Fibroblast of villous mesenchyme (primary cell): ENCODE measurements at places on chromosomes 13 and 19.
A peak's percentile ranks its signal among the peaks of the same experiment; 100 is the strongest.

GRCh38 chr13:35926859-35927530 is 204.2 kb downstream of the DCLK1 start:
- DNase-seq = peak; percentile 79

- DNase-seq = no peak
Measured at GRCh38 chr19:14768001-14768400, 10.4 kb downstream of the ADGRE2 start.

GRCh38 chr19:16327911-16328823 is 3.5 kb downstream of the KLF2 start:
- DNase-seq = peak; percentile 98

DNA sequence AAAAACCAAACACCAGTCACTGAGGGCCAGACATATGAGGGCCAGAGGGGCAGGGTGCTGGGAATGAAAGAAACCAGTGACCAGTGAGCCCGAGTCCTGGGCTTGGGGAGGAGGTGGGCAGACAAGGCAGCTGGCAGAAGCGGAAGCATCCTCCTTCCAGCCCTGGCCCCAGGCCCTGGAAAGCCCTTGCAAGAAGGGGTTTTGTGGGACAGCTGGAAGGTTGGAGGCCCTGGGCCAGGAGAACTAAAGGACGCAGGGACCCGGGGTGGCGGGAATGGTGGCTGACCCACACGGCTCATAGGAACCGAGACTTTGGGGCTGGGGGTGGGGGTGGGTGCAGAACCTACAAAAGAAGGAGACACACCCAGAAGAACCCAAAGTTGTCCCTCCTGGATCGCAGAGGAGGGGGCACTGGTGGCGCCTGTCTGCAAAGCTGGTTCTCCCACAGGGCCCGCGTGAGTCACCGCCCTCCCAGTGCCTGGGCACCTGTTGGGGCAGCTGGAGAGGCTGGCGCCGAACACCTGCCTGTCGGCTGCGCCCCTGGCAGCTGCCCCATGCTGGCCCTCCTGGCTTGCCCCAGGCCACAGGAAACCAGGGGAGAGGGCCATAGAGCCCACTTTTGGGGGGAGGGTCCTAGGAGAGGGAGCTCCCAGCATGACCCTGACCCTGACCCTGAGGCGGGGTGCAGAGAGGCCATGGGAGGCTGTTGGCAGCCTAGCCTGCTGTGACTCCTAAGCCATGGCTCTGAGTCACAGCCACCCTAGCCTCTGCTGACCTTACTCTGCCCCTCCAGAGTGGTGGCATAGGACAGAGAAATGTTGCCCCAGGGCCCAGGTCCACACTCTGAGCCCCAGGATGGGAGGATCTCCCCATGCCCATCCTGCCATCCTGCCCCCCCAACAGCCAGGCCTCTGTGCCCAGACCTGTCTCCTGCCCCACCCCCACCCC is 802 bp downstream of the DMPK start:
- DNase-seq = peak; percentile 21

DNA sequence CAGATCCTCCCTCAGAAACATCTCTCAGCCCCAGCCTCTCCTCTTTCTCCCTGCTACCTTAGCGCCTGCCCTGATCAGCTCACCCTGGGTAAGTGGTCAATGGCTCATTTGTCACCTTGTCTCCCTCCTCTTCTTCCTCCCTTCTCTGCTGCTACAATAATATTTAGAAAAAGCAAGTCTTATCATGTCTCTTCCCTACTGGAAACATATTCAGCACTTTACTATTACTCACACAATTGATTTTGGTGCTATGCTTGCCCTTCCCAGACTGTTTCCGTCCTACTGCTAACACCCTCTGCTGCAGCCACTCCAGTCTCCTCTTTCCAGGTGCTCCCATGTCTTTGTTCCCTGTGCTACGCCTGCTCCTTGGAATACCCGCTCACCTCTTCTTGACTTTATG is 35.8 kb downstream of the ESD start:
- no peak for DNase-seq

DNA sequence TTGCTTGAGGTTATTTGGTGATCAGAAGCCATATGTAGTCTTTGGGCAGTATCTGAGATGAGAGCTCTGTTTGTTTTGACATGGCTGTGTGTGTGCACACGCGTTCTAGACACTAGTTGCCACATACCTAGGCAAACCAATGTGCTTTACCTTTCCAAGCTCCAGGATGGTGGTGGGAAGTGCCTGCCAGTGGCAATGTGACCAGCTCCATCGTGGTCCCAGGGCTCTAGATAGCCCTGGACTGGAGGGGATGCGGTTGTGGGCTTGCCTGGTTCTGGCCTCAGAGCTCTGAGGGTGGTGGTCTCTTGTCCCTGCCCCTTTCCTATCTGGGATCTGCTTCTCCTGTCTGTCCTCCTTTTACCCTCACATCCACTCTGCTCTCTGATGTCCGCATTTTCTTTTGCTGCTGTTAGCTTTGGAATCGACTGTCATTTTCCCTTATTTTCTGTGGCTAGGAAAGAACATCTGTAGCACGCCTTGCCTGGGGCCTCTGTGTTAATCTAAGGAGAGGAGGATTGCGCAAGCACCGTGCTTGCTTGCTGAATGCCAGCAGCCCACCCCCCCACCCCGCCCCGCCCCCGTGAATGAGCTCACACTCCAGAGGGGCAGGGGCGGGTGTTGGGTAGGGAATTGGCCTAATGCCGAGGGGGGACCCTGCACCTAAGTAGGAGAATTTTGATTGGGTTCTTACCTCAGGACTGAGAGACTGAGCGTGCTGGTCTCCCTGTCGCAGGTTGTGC is 89.5 kb downstream of the ARHGEF7 start:
- DNase-seq = peak; percentile 89

DNA sequence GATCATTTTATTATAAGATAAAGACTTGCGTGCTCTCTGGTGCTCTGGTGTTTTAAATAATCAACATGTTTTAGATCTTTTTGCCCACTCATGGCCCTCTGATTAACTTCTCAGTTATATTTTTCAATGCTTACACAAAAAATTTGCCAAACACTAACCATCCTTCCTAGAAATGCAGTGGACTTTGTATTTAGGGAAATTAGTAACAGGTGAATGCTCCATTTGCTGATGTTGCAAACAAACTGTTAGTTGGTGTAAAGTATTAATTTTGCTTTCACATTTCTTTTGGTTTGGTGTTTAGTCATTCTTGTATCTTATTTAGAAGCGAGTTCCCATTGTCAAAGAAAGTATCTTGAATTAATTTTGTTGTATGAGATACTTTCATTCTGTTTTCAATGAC is 2.7 kb downstream of the KL start:
- no peak for DNase-seq

DNA sequence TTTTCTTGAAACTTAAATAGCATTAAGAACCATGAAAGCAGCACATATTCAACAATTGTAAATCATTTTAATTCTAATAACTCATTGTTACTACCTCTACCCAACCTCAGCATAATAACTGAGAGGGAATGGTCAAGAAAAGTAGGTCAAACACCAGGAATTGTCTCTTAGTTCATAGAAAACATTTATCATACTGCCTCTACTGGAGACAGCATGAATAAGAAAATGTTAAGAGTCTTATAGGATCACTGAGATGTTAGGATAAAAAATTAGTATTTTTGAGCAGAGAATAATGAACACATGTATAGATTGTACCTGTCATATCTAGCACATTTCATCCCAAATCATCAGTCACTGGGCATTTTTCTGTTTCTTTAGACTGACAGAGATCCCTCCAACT is 515.3 kb downstream of the PCDH9 start:
- no peak for DNase-seq

DNA sequence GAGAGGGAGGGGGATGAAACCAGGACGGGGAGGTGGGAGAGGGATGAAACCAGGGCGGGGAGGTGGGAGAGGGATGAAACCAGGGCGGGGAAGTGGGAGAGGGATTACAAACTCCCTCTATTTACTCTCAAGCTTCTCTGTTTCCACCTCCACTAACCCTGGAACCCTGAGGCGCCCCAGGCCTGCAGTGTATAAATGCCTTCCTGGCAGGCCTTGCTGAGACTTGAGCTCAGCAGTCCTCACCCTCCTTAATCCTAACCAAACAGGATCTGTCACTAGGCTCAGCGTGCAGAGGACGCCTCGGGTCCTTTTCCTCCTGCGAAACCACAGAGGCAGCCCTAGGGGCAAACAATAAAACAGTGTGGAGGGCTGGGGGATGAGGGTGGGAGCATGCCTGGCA is 32.1 kb upstream of the OR1M1 start:
- no peak for DNase-seq

GRCh38 chr13:52786766-52787165 is 47.1 kb upstream of the CNMD start:
- DNase-seq = no peak

DNA sequence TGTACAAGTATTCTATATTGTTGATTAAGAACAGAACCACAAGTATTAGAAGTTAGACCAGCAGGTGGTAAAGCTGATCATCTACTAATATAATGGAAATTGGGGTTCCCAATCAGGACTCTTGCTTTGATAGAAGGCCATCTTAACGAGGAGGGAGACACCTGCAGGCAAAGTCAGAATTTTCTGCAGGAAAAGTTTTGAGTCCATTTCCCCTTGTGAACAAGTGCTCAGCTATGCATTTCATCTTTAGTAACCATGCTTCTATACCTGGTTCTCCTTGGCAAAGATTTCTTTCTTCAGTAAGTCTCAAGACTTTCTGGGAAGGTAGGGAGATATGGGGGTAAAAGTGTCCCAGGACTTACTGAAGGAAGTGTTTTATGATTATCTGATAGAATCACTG is 36.1 kb upstream of the USPL1 start:
- DNase-seq = peak; percentile 40

- no peak for DNase-seq
Measured at GRCh38 chr13:30479154-30479882, 13.6 kb upstream of the HMGB1 start.

GRCh38 chr13:36154567-36155291 is 23.5 kb upstream of the DCLK1 start:
- DNase-seq = no peak

DNA sequence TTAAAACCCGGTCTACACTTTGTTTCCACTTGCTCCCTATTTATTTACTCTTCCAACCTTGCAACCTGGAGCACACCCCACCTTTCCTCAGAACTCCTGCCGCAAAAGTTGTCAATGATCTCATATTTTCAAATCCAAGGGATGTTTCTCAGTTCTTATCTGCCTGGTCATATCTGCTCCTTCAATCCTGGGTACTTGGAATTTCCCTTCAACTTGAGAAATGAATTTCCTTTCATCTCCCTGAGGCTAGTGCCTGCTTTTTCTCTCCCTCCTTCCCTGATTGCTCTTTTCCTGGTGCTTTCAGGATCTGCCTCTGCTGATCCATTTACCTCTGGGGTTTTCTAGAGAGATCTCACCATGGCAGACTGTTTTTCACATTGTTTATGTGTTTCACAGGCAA is 154.8 kb upstream of the IRS2 start:
- DNase-seq = no peak

GRCh38 chr13:97521726-97522125 is 87.8 kb downstream of the RAP2A start:
- DNase-seq = no peak

DNA sequence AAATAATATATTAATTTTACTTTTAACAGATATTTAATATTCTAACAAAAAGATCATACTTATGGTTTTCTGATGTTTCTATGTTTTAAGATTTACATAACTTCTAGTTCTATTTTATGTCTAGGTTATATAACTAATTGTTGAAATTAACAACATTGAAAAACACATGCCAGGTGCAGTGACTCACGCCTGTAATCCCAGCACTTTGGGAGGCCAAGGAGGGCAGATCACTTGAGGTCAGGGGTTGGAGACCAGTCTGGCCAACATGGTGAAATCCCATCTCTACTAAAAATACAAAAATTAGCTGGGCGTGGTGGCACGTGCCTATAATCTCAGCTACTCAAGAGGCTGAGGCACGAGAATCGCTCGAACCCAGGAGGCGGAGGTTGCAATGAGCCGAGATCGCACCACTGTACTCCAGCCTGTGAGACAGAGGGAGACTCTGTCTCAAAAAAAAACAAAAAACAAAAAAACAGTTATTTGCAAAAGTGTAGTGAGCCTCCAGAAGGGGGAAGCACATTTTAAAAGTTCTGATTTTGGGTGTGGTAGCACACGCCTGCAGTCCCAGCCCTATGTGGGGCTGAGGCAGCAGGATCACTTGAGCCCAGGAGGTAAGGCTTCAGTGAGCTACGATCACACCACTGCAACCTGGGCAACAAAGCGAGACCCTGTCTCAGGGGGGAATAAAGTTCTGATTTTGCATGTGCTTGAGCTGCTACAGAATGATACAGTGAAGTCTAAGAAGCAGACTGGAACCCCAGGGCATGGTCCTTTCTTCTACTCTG is 18.7 kb downstream of the MIPEP start:
- no peak for DNase-seq

GRCh38 chr13:20351281-20352022 is 119.3 kb upstream of the GJB6 start:
- peak; percentile 87 for DNase-seq

GRCh38 chr19:36051236-36051635 is 2.8 kb downstream of the THAP8 start:
- no peak for DNase-seq
